A549 treated with CORT108297 at 1 μM for 4 hours (cell line): ENCODE measurements at places on chromosomes 1 and 21. TPM values are rescaled to one million over a fixed set of nuclear protein-coding genes. Genes with fewer than 3 reads are reported as not detected.

Gene C4BPB
- total RNA-seq: 1.4 to 1.8 TPM (median 1.6 TPM) in 5 replicates

Gene GIPC2
- 0.02 to 0.05 TPM (median 0.03 TPM) in 4 of 5 replicates, not detected in the other for total RNA-seq

Gene ATAD3B
- total RNA-seq: 1.2 to 3.5 TPM (median 3.1 TPM) in 5 replicates

Gene IL10
- total RNA-seq: not detected in 5 replicates

Gene DMRTA2
- 0.06 to 0.23 TPM (median 0.17 TPM) in 5 replicates for total RNA-seq

Gene PTPN22
- total RNA-seq: not detected in 5 replicates

Gene FBLIM1
- 19.7 to 33.3 TPM (median 27.3 TPM) in 5 replicates for total RNA-seq

Gene ADAM30
- total RNA-seq: not detected in 5 replicates

Gene THRAP3
- total RNA-seq: 52.4 to 66.8 TPM (median 56.7 TPM) in 5 replicates

Gene HMCN1
- 0.02 to 0.13 TPM (median 0.06 TPM) in 5 replicates for total RNA-seq
